Left renal cortex interstitium (tissue), 4 donors: ENCODE measurements at places on chromosomes 4 and X. TPM values are rescaled to one million over a fixed set of nuclear protein-coding genes. Genes with fewer than 3 reads are reported as not detected.

TRIM2 gene
- 81.2 TPM for polyA plus RNA-seq

TEX11 gene
- polyA plus RNA-seq = 0.14 TPM

RPS6KA6 gene
- 16.2 TPM for polyA plus RNA-seq

ZNF630 gene
- 4.6 TPM for polyA plus RNA-seq
